ENCODE measurements at places on chromosomes 16 and 17. TPM values are rescaled to one million over a fixed set of nuclear protein-coding genes. Genes with fewer than 3 reads are reported as not detected.

C1QTNF8 gene
- not detected for total RNA-seq

GRCh38 chr17:68600931-68601564, at the start of gene FAM20A:
Gene FAM20A, minus strand, starts transcription at chr17:68601367. Its CDS starts 701 bp downstream, at chr17:68600666.
- peak; percentile 19 for DNase-seq

DNA sequence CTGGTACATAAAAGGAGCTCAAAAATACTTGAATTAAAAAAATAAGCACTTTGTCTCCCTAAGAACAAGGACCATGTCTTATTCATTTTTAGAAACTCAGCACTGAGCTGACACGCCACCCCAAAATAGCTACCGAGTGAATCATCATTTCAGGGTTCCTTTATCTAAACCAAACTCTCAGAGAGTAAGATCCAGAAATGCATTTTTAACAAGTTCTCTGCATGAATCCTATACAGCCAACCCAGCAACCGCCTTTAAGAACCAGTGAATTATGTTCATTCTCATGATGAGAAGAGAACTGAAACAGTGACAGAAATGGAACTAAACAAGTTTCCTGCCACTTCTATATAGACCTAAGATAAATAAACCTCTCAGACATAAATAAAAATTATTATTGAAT, 8.7 kb downstream of the C16orf87 start:
- DNase-seq: no peak

DNA sequence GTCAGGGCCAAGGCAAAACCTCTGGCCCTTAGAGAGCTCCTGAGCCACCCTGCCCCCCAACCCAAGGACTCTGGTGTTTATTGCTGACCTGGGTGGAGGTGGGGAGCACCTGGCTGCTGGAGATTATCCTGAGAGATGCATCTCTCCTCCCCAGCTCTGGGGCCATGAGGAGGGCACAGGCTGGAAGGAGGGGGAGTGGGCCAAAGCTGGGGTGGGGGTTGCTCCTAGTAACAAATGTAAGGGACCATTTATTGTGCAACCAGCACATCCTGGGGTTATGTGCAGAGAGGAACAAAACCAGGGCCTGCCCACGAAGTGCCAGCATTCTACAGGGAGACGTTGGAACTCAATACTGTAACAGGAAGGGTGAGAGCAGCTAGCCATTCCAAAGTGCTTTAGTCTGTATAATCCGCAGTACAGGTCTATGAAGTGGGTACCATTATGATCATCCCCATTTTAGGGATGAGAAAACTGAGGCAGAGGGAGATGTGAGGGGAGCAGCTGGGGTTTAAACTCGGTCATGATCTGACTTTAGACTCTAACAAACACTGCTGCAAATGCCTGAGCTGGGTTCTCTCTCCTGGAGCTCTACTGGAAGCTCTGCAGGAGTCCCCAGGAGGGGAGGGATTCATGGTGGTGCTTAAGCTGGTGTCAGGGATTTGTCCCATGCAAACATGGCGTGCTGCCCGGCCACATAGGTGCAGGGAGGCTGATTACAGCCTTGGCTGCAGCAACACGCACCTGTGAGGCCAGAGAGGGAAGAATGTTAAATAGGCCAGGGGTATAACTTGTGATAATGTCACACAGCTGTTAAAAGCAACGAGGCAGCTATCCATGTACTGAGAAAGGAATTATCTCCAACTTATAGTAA, 1.4 kb upstream of the RHBDF2 start:
- no peak for DNase-seq

Measured in Daoy (cell line).